Glomerular endothelial cell (primary cell): ENCODE measurements at places on chromosomes 13 and 19. TPM values are rescaled to one million over a fixed set of nuclear protein-coding genes. Genes with fewer than 3 reads are reported as not detected.

DNA sequence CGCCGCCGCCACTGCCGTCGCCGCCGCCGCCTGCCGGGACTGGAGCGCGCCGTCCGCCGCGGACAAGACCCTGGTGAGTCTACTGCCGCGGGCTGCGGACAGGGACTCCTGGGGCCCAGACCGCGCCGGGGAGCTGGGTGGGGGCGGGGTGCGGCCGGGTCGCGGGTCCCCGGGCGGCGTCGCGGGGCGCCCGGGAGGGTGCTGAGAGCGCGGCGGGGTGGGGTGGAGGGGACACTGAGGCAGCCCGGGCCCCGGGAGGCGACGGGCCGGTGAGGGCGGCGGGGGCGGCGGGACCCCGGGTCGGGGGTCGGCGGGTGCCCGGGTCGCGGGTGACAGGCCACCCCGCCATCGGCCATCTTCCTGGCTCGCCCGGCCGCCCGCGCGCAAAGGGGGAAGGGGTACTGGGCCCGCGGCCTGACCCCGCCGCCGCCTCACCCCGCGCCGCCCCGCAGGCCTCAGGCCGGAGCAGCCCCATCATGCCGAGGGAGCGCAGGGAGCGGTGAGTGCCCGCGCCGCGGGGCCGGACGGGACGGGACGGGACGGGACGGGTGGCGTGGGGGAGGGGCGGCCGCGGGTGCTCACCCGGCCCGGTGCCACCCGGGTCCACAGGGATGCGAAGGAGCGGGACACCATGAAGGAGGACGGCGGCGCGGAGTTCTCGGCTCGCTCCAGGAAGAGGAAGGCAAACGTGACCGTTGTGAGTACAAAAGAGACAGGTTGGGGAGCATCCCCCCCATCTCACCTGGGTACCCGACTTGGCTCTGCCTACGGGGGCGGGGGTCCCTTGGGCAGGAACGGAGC lies 489 bp downstream of the CCNE1 start:
- no peak for DNase-seq

- no peak for DNase-seq
These were observed at the start of gene OXGR1 for GRCh38 chr13:96994017-96994857. Gene OXGR1, minus strand, starts transcription at chr13:96994476. Its CDS starts 6,717 bp downstream, at chr13:96987759.

DNA sequence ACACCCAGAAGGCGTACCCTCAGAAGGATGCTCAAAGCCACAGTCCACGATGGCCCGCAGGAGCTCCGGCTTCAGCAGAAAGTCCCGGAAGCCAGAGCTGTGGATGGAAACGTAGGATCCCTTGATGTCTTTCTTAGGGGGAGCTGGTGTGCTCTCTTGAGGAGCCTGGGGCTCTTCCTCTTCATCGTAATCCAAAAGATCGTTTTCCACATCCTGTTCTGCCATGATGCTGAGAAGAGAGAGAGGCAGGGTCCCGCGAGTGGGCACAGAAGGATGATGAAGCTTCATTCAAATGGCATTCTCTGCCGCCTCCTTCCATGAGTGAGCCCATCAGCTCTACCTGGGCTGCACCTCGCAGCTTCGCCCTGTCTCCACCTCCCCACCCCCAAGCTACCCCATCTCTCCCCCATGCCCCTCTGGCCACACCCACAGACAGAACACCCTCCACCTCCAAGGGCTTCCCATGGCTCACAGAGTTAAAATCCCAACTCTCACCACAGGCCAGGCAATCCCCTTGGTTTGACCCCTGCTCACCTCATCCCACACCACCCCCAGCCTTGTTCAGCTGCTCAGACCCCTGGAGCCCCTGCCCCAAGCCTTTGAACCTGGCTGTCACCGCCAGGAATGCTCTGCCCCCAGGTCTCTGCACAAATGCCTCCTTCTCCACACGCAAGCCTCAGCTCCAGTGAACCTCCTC lies 6.0 kb downstream of the DDX39A start:
- no peak for DNase-seq

DNA sequence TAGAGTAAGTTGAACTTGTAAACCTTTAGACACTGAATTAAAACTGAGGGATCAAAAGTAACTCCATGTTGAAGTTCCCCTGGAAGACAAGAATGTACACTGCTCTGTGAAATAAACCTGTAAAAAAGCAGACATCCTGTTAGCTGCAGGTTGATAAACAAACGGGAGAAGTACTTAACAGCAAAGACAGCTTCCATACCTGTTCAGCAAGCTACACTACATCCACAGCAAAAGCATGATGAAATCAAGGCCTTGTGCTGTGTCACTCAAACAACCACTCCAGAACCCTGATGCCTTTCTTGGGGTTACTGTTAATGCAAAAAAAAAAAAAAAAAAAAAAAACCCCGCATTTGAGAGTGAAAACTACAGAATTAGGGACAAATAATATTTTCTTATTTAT lies 20.8 kb downstream of the ANKRD10 start:
- DNase-seq: no peak

- no peak for DNase-seq
These were observed 1.2 kb upstream of the ENOX1 start for GRCh38 chr13:43787997-43788396.

- DNase-seq: no peak
These were observed 11.6 kb upstream of the RASA3 start for GRCh38 chr13:114143806-114144605.

DNA sequence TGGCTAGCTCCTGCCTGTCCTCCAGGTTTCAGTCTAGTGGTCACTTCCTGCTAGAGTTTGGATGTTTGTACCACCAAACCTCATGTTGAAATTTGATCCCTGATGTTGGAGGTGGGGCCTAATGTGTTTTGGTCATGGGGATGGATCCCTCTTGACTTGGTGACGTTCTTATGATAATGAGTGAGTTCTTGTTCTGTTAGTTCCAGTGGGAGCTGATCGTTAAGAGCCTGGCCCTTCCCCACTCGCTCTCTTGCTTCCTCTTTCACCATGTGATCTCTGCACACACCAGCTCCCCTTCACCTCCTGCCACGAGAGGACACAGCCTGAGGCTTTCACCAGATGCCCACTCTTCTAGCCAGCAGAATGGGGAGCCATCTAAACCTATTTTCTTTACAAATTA lies 86.8 kb upstream of the SCEL start:
- DNase-seq: no peak

DNA sequence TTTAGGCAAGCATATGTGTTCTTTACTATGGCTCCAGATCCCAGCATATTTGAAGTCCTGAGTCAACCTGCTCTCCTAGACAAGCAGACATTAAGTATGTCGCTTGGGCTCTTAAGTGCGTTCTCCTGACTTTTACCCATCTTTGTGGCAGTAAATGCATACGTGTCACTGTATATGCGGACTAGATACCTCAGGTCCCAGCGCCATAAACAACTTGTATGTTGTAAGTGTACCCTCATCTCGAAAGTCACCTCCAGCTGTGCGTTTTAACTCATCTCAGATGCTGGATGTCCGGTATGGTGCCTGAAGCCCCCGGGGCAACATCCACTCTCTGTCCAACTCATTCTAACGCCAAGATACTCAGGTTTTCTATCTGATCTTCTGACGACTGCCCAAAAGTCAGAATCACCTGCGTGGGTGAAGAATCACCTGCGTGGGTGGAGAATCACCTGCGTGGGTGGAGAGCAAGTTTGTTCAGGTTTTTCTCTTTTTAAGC lies 1.7 kb downstream of the PTOV1 start:
- no peak for DNase-seq

DNA sequence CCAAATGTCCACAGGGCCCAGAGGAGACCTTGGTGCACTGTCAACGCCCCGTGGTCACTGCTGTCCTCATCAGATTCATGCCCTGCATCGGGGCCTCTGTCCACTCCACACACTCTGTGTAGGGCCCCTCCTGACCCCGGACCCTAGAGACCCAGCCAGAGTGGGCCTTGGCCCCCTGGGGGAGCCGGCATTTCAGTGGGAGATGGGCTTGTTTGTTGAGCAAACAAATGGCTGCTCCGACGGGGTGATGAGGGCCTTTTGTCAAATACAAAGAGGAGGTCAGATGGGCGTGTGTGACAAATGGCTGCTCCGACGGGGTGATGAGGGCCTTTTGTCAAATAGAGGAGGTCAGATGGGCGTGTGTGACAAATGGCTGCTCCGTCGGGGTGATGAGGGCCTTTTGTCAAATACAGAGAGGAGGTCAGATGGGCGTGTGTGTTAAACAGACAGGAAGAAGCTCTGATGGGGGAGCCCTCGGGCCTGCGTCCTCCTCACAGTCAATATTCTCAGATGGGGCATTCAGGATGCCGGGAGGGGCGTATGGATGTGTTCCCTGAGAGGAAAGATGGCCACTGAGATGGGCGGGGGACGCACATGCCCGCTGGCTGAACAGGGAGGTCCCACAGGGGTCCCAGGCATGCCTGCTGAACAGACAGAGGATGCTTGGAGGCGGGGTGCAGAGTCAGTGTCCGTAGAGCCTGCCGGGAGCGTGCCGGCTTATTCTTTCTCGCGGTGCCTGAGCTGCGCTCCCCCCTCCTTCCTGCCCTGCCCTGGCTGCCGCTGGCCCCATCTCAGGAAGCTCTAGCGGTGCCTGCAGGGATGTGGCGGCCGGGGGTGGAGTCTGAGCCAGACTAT lies 36.3 kb downstream of the SMIM24 start:
- DNase-seq: no peak

The WDR62 gene
- total RNA-seq: 2.3 and 4.8 TPM in 2 replicates

The NECTIN2 gene
- total RNA-seq: 292 and 342 TPM in 2 replicates

The C5AR1 gene
- not detected in 2 replicates for total RNA-seq

The PIBF1 gene
- 10.0 and 20.3 TPM in 2 replicates for total RNA-seq

The ELAVL3 gene
- total RNA-seq: not detected in 2 replicates
